AG09309 (cell line): ENCODE measurements at places on chromosomes 13 and 19.

GRCh38 chr13:73062468-73062867 lies 3.7 kb downstream of the KLF5 start:
- no peak for DNase-seq

DNA sequence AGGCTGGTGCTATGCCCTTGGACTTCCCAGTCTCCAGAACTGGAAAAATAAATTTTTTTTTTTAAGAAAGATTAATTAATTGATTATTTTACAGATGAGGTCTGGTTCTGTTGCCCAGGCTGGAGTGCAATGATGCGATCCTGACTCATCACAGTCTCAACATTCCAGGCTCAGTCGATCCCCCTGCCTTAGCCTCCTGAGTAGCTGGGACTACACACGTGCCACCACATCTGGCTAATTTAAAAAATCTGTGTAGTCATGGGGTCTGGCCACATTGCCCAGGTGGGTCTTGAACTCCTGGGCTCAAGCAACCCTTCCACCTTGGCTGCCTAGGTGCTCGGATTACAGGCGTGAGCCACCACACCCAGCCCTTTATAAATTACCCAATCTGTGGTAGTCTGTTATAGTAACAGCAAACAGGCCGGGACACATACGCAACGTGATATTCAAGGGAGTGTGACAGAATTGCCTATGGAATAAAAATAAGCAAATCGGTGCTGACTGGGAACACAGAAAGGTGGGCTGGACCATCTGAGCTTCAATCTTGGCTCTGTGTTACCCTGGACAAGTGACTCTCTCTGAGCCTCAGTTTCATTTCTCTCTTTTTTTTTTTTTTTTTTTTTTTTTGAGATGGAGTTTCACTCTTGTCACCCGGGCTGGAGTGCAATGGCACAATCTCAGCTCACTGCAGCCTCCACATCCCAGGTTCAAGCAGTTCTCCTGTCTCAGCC lies 42.8 kb downstream of the PIN1 start:
- DNase-seq: no peak

DNA sequence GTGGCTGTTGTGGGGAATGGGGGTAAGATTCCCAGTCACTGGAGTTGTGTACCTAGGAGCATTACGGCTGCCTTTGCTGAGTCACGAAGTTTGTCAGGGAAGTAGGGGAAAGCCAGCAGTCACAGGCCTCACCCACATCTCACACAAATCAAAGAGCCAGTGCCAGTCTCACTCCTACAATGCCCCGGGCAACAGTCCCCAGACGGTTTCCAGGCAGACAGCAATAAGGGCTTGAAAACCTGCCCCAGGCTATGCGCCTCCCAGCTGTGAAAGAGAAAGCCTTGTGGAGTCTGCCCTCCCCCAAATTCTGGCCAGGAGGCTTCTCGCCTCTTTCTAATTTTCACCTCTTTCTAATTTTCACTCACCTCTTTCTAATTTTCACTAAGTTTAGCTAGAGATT lies 142.3 kb upstream of the EDNRB start:
- DNase-seq: no peak

GRCh38 chr19:38274739-38275138 lies 10.4 kb downstream of the SPINT2 start:
- DNase-seq: no peak

DNA sequence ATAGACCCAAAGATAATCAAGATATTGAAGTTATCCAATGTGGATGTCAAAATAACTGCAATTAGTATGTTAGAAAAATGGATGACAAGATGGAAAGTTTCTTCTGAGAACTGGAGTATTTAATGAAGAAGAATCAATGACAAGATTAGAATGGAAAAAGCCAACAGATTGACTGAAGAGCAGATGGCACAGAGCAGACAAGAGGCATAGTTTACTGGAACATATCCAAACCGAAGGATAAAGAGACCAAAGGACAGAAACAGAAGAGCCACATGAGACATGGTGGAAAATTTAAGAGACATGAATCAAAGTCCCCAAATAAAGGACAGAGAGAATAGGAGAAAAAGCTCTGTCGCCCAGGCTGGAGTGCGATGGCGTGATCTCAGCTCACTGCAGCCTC lies 89.6 kb upstream of the RXFP2 start:
- DNase-seq: no peak

DNA sequence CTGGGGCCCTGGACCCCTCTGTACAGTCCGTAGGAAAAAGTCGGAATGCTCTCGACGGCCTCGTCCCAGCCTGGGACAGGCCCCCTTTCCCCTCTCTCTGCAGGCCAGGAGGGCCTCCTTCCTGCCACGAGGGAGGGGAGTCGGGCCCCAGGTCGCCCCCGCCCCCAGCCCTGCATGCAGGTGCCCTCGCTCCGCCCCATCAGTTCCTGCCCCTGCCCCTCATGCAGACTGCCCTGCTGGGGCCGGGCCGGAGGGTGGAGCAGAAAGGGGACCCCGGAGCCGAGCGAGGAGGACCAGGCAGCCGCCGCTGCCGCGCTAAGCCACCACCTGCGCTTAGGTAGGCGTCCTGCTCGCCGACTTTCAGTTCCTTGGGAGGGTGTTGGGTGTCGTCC lies 7.3 kb downstream of the LYL1 start:
- DNase-seq: no peak

DNA sequence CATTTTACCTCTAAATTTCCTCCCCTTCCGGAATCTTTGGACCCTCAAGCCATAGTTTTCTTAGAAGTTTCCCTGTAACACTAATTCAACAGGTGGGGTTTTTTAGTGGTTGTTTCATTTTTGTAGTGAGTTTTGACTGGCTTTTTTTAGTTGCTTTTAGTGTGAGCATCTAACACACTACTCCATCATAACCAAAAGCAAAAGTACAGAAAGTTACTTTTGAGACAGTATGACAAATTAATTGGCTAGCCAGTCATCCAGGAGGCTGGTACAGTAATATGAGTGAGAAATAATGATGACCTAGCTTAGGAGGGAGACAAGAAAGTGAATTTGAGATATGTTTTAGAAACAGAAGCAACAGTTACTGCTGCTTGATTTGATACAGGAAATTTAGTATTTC lies 71.5 kb downstream of the DNAJC15 start:
- DNase-seq: no peak

- DNase-seq: peak; percentile 35
These were observed 57.0 kb downstream of the NUFIP1 start for GRCh38 chr13:44932171-44932849.

DNA sequence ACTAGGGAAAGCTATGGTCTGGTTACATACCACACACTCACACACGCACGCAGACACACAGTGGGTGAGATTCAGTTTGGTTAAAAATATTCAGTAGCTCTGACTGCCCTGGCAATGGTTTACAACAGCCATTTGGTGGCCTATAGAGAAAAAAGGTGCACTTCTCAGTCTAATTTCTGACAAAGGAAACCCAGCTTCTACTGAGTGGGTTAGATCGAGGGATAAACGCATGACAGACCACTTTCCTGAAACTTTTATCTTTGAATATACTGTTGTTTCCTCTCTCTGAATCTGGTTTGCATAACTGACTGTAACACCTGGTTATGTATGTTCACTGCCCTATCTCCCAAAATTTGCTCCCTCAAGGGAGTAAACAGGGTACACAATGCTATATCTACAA lies 2.5 kb downstream of the LIG4 start:
- DNase-seq: no peak

- no peak for DNase-seq
These were observed 120.9 kb downstream of the NUFIP1 start for GRCh38 chr13:44868397-44868796.

- no peak for DNase-seq
These were observed 189.7 kb downstream of the ENOX1 start for GRCh38 chr13:43596924-43597598.

GRCh38 chr13:101018720-101019119 lies 344.1 kb upstream of the TMTC4 start:
- no peak for DNase-seq

- DNase-seq: peak; percentile 81
These were observed 68.6 kb downstream of the RASA3 start for GRCh38 chr13:114063545-114064449.
